ENCODE measurements at places on chromosomes 2 and 18. TPM values are rescaled to one million over a fixed set of nuclear protein-coding genes. Genes with fewer than 3 reads are reported as not detected.

Gene LCT
- total RNA-seq, result 0.31 TPM

Gene HOXD12
- not detected for total RNA-seq

Gene C2orf78
- total RNA-seq, result 0.07 TPM

Gene TEKT4
- 0.49 TPM for total RNA-seq

Gene PID1
- total RNA-seq, result not detected

Gene PLA2R1
- total RNA-seq, result not detected

Gene HTR2B
- not detected for total RNA-seq

Gene CFC1
- total RNA-seq, result not detected

Gene CPO
- total RNA-seq, result not detected

- no peak overlapping the region for H3K4me3 ChIP-seq
- peaks cover 26% of the 10 kb centered on the region for H3K27me3 ChIP-seq
- no peaks in the 10 kb centered on the region for H3K36me3 ChIP-seq
- H3K4me1 ChIP-seq, result no peaks in the 10 kb centered on the region
- DNase-seq, result no peak
Observed at GRCh38 chr18:36075862-36076587, 8.7 kb upstream of the RPRD1A start.

GRCh38 chr18:13371689-13372418 is 153.3 kb downstream of the LDLRAD4 start:
- H3K36me3 ChIP-seq, result no peaks in the 10 kb centered on the region
- DNase-seq, result no peak
- peak overlapping the region; percentile 10 for H3K27ac ChIP-seq
- H3K4me1 ChIP-seq, result peaks cover 51% of the 10 kb centered on the region

DNA sequence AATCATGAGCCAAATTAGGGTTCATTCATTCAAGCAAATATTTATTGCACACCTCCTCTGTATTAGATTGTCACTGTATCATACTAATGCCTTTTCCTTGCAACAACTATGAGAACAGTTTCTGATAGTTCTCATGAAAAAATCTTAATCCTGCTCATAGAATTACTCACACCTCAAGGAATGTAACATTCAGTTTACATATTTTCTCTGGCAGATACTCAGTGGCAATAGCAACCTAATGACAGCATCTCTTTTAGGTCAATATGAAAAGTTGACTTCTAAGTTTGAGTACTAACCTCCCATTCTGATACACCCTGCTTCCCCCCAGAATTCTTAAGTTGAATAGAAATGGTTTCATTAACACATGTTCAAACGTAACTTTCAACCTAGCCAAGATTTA is 132.0 kb downstream of the VWC2L start:
- H3K27me3 ChIP-seq, result no peaks in the 10 kb centered on the region
- no peak for DNase-seq
- no peaks in the 10 kb centered on the region for H3K36me3 ChIP-seq

DNA sequence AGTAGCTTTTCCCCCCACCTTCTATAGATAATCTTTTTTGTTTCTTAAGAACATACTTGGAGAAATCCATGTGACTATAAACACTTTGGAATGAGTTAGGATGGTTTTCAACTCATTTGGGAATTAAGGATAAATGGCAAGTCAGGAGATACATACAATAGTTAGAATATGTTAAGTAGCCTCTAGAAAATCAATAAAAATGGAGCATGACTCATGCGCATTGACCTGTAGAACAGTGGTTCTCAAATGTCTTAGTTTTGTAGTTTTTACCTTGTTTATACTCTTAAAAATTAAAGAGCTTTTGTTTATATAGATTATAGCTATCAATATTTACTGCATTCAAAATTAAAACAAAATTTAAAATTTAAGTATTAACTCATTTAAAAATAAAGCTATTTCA is 24.7 kb downstream of the NUP35 start:
- no peak for DNase-seq
- peaks cover 1% of the 10 kb centered on the region for H3K4me1 ChIP-seq
- H3K27me3 ChIP-seq, result no peaks in the 10 kb centered on the region
- peaks cover 47% of the 10 kb centered on the region for H3K36me3 ChIP-seq

DNA sequence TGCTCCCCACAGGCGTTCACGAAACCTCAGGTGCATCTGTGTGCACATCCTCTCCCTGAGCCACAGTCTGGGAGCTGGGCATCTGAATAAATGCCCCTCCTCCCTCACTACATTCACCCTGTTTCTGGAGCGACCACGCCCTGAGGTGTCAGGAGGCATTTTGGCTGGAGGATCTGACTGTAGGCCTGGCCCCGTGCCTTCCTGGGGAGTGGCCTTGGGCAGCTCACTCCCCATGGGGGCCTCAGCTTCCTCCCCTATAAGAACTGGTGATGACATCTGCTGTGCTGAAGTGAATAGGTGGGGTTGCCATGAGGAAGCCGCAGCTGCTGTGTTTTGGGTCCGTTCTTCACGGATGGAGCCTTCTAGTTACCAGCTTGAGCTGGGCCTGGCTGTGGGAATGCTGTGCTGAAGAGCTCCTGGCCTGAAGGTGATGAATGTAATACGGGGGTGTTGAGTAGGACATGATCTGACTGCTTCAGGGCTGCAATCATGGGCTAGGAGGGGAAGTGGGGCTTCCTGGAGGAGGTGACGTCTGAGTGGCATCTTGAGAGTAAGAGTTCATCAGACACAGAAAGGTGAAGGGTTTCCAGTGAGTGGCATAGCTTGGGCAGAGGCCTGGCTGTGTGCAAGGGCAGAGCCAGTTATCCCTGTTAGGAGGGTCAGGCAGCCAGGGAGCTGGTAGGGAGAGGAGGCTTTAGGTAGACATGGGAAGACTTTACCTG is 58.2 kb downstream of the GLI2 start:
- H3K4me1 ChIP-seq, result no peaks in the 10 kb centered on the region
- no peak overlapping the region for H3K27ac ChIP-seq
- no peaks in the 10 kb centered on the region for H3K27me3 ChIP-seq
- H3K4me3 ChIP-seq, result no peak overlapping the region

- no peak overlapping the region for H3K4me3 ChIP-seq
- no peak for DNase-seq
- peaks cover 5% of the 10 kb centered on the region for H3K36me3 ChIP-seq
- no peaks in the 10 kb centered on the region for H3K4me1 ChIP-seq
Observed at GRCh38 chr2:202201220-202202160, 36.9 kb downstream of the SUMO1 start.

- H3K4me3 ChIP-seq, result no peak overlapping the region
- H3K4me1 ChIP-seq, result no peaks in the 10 kb centered on the region
- H3K27ac ChIP-seq, result no peak overlapping the region
- peaks cover 28% of the 10 kb centered on the region for H3K27me3 ChIP-seq
Observed at GRCh38 chr2:86297382-86298147, 39.9 kb downstream of the REEP1 start.

- H3K4me1 ChIP-seq, result no peaks in the 10 kb centered on the region
- peak; percentile 61 for DNase-seq
- no peak overlapping the region for H3K4me3 ChIP-seq
- no peaks in the 10 kb centered on the region for H3K36me3 ChIP-seq
- no peaks in the 10 kb centered on the region for H3K27me3 ChIP-seq
Observed at GRCh38 chr18:51867767-51868166, 472.2 kb upstream of the DCC start.

DNA sequence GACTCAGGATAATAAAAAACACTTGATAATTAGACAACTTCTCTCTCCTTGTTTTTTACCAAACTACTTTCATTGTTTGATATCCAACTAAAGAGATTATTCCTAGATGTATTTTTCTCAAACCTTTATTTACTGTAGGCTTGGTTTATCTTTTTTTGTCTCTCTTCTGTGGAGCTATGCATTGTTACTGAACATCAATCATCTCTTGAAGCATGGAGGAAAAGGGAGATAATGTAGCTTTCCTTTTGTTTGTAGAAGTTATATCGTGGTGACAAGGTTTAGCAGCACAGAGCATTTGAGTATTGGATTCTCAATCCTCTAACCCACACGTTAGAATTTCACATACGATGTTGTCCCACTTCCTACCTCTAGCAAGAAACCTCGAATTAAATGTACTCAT is 41.7 kb downstream of the SMCHD1 start:
- peaks cover 69% of the 10 kb centered on the region for H3K36me3 ChIP-seq
- H3K4me3 ChIP-seq, result no peak overlapping the region
- no peak overlapping the region for H3K27ac ChIP-seq
- H3K4me1 ChIP-seq, result peaks cover 12% of the 10 kb centered on the region
- no peak for DNase-seq

- no peak overlapping the region for H3K27ac ChIP-seq
- H3K36me3 ChIP-seq, result no peaks in the 10 kb centered on the region
- H3K27me3 ChIP-seq, result peaks cover 3% of the 10 kb centered on the region
- H3K4me3 ChIP-seq, result no peak overlapping the region
- no peaks in the 10 kb centered on the region for H3K4me1 ChIP-seq
Observed at GRCh38 chr2:133849341-133849740, 281.1 kb upstream of the NCKAP5 start.

- peaks cover 9% of the 10 kb centered on the region for H3K27me3 ChIP-seq
- H3K4me1 ChIP-seq, result no peaks in the 10 kb centered on the region
- H3K36me3 ChIP-seq, result no peaks in the 10 kb centered on the region
- H3K27ac ChIP-seq, result no peak overlapping the region
- no peak for DNase-seq
Observed at GRCh38 chr2:96680561-96681141, 38.1 kb downstream of the FER1L5 start.

DNA sequence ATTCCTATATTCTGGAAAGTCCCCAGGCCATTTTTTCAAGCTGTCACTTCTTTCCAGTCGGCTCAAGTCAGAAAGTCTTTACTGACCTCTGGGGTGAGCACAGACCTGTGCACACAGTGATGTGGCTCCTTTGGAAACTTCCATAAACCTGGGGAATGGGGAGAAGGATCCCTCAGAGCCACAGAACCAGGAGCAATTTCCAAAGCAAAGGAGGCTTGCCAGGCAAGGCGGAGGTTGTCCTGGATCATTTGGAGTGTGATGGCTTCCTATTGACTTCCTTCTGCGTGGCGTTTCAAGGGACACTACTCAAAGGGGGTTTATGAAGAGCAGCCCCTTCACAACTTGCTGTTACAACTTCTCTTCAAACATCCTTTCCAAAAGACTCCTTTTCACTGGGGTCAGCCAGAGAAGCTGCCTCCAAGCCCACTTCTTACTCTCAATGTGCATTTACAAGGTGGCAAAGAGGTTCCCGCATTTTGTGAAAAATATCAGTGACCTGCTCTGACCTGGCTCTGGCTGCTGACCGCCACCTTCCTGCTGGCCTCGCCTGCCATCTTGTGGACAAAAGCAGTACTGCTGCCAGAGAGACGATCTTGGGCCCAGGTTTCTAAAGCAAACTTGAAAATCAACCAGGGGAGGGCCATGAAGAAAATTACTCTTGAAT is 18.2 kb upstream of the TMEM247 start:
- peaks cover 4% of the 10 kb centered on the region for H3K27me3 ChIP-seq
- DNase-seq, result peak; percentile 93
- no peaks in the 10 kb centered on the region for H3K36me3 ChIP-seq
- peak overlapping the region; percentile 35 for H3K27ac ChIP-seq

- H3K36me3 ChIP-seq, result peaks cover 48% of the 10 kb centered on the region
- peak; percentile 42 for DNase-seq
- H3K4me1 ChIP-seq, result peaks cover 55% of the 10 kb centered on the region
- H3K4me3 ChIP-seq, result no peak overlapping the region
Observed at GRCh38 chr18:63286926-63287325, 32.6 kb downstream of the BCL2 start.

- H3K27ac ChIP-seq, result no peak overlapping the region
- H3K4me1 ChIP-seq, result no peaks in the 10 kb centered on the region
- DNase-seq, result no peak
- H3K27me3 ChIP-seq, result peaks cover 3% of the 10 kb centered on the region
Observed at GRCh38 chr18:32335228-32335627, 135.5 kb downstream of the GAREM1 start.

- H3K4me3 ChIP-seq, result no peak overlapping the region
- peaks cover 17% of the 10 kb centered on the region for H3K27me3 ChIP-seq
- H3K36me3 ChIP-seq, result no peaks in the 10 kb centered on the region
- H3K4me1 ChIP-seq, result peaks cover 14% of the 10 kb centered on the region
Observed at GRCh38 chr2:162257425-162257824, 14.2 kb upstream of the FAP start.

- no peak overlapping the region for H3K27ac ChIP-seq
- no peaks in the 10 kb centered on the region for H3K4me1 ChIP-seq
- no peaks in the 10 kb centered on the region for H3K36me3 ChIP-seq
- no peak overlapping the region for H3K4me3 ChIP-seq
- no peak for DNase-seq
- H3K27me3 ChIP-seq, result peaks cover 10% of the 10 kb centered on the region
Observed at GRCh38 chr18:48361801-48362200, 47.4 kb downstream of the ZBTB7C start.

GRCh38 chr2:140117386-140117785 is 1337.2 kb upstream of the NXPH2 start:
- no peaks in the 10 kb centered on the region for H3K4me1 ChIP-seq
- no peak overlapping the region for H3K27ac ChIP-seq
- H3K27me3 ChIP-seq, result no peaks in the 10 kb centered on the region
- no peak overlapping the region for H3K4me3 ChIP-seq
- no peak for DNase-seq

Data from activated CD4-positive, alpha-beta T cell treated with anti-CD3 and anti-CD28 coated beads, Interleukin-2, amount 10 ng/mL, durations not matched to agents 24 days and 14 days (primary cell).